NCI-H774 (cell line): ENCODE measurements at places on chromosomes 5 and 9.

- no peak for DNase-seq
These were observed 486.4 kb upstream of the ZNF608 start for GRCh38 chr5:125232779-125233230.

- DNase-seq = no peak
These were observed 12.2 kb upstream of the NDFIP1 start for GRCh38 chr5:142096382-142096781.

GRCh38 chr5:134554319-134555222 lies 29.1 kb downstream of the JADE2 start:
- DNase-seq = no peak

- DNase-seq = no peak
These were observed 51.1 kb downstream of the ENC1 start for GRCh38 chr5:74589204-74590056.

- no peak for DNase-seq
These were observed 8.4 kb downstream of the IRX2 start for GRCh38 chr5:2742921-2743679.

- DNase-seq = no peak
These were observed 326.1 kb downstream of the NSG2 start for GRCh38 chr5:174371600-174372094.

DNA sequence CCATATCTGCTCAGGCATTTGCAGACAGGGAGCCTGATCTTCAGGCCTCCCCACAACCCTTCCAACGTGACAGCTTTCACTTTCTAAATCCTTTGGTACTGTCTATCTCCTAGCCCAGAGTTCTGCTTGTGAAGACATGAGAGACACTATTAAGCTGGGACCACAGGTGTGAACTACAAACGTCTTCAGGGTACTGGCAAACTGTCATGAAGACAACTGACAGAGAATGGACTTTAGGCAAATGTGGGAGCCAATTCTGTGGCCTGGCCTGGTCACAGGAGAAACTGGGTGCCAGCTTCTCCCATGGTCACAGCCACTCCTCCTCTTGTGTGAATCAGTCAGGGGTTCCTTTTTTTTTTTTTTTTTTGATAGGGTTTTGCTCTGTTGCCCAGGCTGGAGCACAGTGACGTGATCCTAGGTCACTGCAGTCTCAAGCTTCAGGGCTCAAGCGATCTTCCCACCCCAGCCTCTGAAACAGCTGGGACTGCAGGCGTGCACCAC lies 10.4 kb downstream of the TRIM14 start:
- DNase-seq = no peak

- DNase-seq = no peak
These were observed 56.6 kb downstream of the KCNN2 start for GRCh38 chr5:114418176-114419066.

GRCh38 chr5:150406103-150406722 lies 6.5 kb downstream of the CD74 start:
- no peak for DNase-seq

GRCh38 chr5:9544056-9544455 lies 1.8 kb downstream of the SEMA5A start:
- no peak for DNase-seq

GRCh38 chr5:82364497-82364896 lies 86.3 kb upstream of the RPS23 start:
- peak; percentile 22 for DNase-seq

- peak; percentile 76 for DNase-seq
These were observed 23.4 kb downstream of the LCP2 start for GRCh38 chr5:170273968-170274710.

DNA sequence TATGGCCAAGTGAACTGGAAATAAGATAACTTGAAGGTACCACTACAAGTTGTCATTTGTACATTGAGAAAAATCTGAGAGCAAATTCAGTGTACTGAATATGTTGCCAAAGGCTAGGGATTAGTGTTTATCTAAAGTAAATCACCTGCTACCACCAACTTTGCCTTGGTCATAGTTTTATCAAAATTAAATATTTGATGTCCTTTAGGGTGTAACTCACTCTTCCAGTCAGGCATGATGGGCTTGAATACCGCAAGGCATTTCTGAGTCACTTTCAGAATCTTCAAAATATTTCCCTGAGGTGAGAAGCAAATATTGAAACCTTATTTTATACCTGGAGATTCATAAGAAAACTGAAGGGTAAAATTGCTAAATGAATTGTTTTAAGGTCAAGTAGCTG lies 1338.6 kb upstream of the ACO1 start:
- DNase-seq = no peak

DNA sequence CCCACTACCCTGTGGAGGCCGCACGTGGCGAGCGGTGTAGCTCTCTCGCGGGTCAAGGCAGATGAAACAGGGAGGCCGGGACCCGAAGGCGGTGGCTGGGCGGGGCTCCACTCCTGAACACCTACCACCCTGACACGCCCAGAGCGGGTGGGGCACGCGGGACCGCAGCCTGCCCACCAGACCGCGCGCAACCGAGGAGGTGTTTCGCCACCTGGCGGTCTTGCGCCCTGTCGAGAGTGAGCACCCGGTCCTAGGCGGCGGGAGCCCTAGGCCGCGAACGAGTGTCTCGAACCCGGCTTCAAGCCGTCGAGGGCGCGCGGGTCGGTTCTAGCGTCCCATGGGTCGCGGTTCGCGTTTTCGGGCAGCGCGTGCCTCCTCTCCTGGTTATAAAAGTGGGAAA lies 2.2 kb upstream of the EXOSC3 start:
- no peak for DNase-seq

DNA sequence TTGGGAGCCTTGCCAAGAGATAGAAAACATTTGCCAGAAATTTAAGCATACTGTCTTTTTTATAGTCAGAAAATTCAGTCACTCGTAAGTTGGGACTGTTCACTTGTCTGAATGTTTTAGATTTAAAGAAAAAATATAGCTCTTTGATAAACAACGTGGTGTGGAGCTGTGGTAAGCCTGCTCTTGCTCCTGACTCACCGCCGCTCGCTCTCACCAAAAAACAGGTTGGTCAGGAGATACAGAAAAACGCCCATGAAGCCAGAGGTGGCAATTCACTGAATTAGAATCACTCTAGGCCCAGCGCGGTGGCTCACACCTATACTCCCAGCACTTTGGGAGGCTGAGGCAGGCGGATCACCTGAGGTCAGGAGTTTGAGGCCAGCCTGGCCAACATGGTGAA lies 6.2 kb downstream of the LNPEP start:
- DNase-seq = no peak
